Esophagus muscularis mucosa (tissue), 4 donors: ENCODE measurements at places on chromosomes 13 and 19. TPM values are rescaled to one million over a fixed set of nuclear protein-coding genes. Genes with fewer than 3 reads are reported as not detected.

DNA sequence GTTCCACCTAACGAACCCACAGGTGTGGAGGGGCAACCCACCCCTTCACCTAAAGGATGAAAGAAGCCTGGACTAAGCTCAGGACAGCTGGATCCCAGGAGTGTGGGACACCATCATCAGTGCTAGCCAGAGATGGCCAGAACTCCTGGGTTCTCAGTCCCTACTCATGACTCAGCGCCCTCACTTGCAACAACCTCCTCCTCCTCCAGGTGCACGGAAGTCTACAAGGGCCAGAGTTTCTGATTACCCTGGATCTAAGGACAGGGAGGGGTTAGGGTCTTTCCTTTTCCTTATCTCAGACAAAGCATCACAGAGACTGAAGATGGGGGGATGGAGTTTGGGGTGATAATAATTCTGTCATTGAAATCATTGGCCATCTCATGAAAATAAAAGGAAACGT lies 8.0 kb downstream of the TULP2 start:
- no peak for DNase-seq

- DNase-seq, result no peak
Measured at GRCh38 chr13:67377919-67378318, 147.8 kb upstream of the PCDH9 start.

DNA sequence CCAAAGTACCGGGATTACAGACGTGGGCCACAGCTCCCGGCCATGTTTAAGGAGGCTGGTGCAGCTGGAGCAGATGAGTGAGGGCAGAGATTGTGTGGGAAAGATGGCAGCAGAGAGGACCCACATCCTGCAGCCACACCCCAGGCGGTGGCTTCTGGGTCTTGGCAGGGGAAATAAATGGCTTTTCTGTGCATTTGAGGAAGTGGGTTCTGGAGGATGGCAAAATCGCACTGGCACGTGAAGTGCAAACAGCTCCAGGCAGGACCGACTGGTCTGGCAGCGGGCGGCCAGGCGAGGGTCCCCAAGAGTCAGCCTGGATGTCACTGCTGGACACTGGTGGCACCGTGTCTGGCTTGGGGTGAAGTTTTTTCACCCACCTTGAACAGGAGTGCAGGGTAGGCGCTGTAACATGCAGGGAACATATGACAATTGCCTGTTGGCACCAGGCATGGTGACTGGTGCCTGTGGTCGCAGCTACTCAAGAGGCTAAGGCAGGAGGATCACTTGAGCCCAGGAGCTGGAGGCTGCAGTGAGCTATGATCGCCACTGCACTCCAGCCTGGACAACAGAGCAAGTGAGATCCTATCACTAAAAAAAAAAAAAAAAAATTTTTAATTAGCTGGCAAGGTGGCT lies 8.4 kb downstream of the B3GNT3 start:
- no peak for DNase-seq

DNA sequence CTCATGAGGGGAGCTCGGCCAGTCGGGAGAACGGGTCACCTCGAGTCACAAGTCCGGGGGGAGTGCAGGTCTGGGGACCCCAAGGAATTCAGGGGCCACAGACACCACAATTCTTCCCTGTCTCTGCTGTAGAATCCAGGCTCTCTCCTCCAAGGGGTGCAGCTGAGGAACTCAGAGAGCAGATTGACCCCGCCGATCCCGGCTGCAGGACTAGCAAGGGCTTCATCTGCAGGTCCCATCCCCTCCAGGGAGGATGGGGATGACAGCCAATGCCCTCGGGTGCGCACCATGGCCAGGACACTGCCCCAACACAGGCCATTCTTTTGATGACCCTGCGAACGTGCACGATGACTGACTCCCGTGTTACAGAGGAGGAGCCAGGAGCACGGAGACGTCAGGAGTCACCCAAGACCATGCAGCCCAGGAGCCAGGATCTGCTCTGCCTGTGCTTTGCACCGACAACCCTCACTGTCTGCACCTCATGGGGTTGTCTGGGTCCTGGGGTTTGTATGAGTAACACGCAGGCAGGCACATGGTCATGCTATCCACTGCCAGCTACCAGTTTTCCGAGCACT lies 48.5 kb upstream of the TUBGCP3 start:
- no peak for DNase-seq

DNA sequence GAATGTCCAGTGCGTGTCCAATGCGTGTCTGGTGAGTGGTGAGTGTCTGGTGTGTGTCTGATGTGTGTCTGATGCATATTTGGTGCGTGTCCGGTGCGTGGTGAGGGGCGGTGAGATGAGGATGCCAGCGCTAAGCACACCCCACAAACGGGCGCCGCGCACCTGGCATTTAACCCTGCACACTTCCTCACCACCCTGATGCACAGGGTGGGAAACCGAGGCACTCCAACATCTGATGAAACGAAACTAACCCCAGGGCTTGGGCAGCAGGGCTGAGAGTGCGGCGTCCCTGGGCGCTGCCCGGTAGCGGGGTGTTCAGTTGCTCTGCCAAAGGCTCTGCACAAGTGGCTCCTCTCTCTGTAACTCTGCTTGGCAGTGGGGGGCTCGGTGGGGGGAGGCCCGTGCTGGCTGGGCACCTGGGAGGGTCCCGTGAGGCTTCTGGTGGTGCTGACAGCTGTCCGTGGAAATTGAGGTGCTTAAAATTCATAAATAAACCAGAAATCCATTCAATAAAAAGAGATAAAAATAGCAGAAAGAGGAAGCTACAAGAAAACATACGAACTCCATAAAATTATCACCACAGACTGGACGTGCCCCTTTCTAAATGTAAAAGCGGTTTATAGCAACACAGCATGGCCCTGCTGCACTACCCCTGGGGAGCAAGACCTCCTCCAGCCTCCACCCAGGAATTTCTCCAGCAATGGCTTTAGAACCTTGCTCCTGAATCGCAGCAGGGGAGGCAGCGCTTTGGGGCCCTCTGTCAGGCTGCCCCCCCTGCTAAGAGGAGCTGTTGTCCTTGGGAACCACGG lies 76.0 kb downstream of the RASA3 start:
- DNase-seq, result no peak

The CEBPG gene
- total RNA-seq, result 28.2 TPM
